ENCODE measurements at places on chromosomes 2 and 18. TPM values are rescaled to one million over a fixed set of nuclear protein-coding genes. Genes with fewer than 3 reads are reported as not detected.

GKN1 gene
- not detected for total RNA-seq

KCMF1 gene
- 32.0 TPM for total RNA-seq

SCN9A gene
- total RNA-seq: 13.6 TPM

UGT1A5 gene
- total RNA-seq: not detected

PPIG gene
- 11.6 TPM for total RNA-seq

SPC25 gene
- 12.9 TPM for total RNA-seq

TMEM247 gene
- not detected for total RNA-seq

SP5 gene
- not detected for total RNA-seq

ARHGAP28 gene
- total RNA-seq: 7.4 TPM

MBD1 gene
- total RNA-seq: 58.9 TPM

SERPINB13 gene
- not detected for total RNA-seq

TEX44 gene
- total RNA-seq: not detected

LYPD6 gene
- total RNA-seq: 4.5 TPM

HNMT gene
- total RNA-seq: 26.5 TPM

SLC19A3 gene
- total RNA-seq: 0.59 TPM

IL36G gene
- not detected for total RNA-seq

TUBA3E gene
- not detected for total RNA-seq

GRB14 gene
- not detected for total RNA-seq

MAB21L4 gene
- total RNA-seq: not detected

CEBPZ gene
- 24.9 TPM for total RNA-seq

NGEF gene
- 2.2 TPM for total RNA-seq

GPBAR1 gene
- not detected for total RNA-seq

GPR39 gene
- 3.7 TPM for total RNA-seq

LIMS3 gene
- 1.2 TPM for total RNA-seq

IHH gene
- total RNA-seq: not detected

IL1RL1 gene
- 0.17 TPM for total RNA-seq

CCDC148 gene
- 0.50 TPM for total RNA-seq

MARCHF4 gene
- 1.2 TPM for total RNA-seq

KLHL41 gene
- total RNA-seq: 0.34 TPM

GCC2 gene
- 5.4 TPM for total RNA-seq

NETO1 gene
- 0.74 TPM for total RNA-seq

COL6A3 gene
- total RNA-seq: 614 TPM

TMEFF2 gene
- 19.3 TPM for total RNA-seq

TFPI gene
- 140 TPM for total RNA-seq

DES gene
- 5.0 TPM for total RNA-seq

ELOA2 gene
- not detected for total RNA-seq

UGT1A10 gene
- total RNA-seq: not detected

CARF gene
- total RNA-seq: 2.7 TPM

TBC1D8 gene
- 4.4 TPM for total RNA-seq

RPRM gene
- not detected for total RNA-seq

SIX3 gene
- not detected for total RNA-seq

DSG2 gene
- 11.0 TPM for total RNA-seq

PJVK gene
- total RNA-seq: 0.84 TPM

CRYGD gene
- total RNA-seq: not detected

SDC1 gene
- total RNA-seq: 37.7 TPM

MLPH gene
- total RNA-seq: 27.2 TPM

TSN gene
- total RNA-seq: 40.7 TPM

ASNSD1 gene
- 31.4 TPM for total RNA-seq

ANO7 gene
- total RNA-seq: 0.30 TPM

MYCN gene
- not detected for total RNA-seq

MGAT4A gene
- total RNA-seq: not detected

NYAP2 gene
- not detected for total RNA-seq

GNAL gene
- 0.34 TPM for total RNA-seq

Measured in bronchus fibroblast of lung (primary cell).